ENCODE measurements at places on chromosomes 6 and 20. TPM values are rescaled to one million over a fixed set of nuclear protein-coding genes. Genes with fewer than 3 reads are reported as not detected.

GRCh38 chr6:125222531-125223455 lies 69.2 kb downstream of the TPD52L1 start:
- no peak for DNase-seq

DNA sequence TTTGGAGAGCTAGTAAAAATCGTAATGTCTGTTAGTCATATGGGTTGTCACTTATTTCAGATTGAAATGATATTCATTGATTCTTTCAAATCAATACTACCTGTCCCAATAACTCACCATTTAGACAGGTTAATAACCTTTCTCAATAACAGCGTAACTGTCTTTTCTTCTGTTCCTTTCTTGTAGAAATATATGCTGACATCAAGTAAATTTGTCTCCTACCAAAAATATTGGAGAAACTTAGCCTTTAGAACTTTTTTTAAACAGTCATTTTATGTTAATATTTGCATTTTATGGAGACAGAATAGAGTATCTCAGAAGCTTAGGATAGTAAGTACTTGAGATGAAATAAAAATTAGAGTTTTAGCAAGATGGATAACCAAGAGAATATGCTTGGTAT lies 278.2 kb downstream of the UST start:
- DNase-seq, result no peak

DNA sequence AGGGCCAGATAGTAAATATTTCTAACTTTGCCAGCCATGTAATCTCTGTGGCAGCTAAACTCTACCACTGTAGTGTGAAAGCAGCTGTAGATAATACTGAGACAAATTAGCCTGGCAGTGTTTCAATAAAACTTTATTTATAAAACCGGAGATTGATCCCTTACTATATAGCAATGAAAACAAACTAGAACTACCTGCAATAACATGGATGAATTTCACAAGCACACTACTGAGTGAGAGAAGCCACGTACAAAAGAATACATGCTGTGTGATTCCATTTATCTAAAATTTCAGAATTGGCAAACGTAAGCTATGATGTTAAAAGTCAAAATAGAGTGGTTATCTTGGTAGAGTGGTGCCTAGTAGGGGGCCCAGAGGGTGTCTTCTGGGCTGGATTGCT lies 198.7 kb upstream of the SGK1 start:
- DNase-seq, result no peak

- no peak for DNase-seq
These were observed 79.4 kb downstream of the FOXC1 start for GRCh38 chr6:1689141-1689540.

- DNase-seq, result no peak
These were observed 394.3 kb upstream of the SOX4 start for GRCh38 chr6:21199262-21199661.

DNA sequence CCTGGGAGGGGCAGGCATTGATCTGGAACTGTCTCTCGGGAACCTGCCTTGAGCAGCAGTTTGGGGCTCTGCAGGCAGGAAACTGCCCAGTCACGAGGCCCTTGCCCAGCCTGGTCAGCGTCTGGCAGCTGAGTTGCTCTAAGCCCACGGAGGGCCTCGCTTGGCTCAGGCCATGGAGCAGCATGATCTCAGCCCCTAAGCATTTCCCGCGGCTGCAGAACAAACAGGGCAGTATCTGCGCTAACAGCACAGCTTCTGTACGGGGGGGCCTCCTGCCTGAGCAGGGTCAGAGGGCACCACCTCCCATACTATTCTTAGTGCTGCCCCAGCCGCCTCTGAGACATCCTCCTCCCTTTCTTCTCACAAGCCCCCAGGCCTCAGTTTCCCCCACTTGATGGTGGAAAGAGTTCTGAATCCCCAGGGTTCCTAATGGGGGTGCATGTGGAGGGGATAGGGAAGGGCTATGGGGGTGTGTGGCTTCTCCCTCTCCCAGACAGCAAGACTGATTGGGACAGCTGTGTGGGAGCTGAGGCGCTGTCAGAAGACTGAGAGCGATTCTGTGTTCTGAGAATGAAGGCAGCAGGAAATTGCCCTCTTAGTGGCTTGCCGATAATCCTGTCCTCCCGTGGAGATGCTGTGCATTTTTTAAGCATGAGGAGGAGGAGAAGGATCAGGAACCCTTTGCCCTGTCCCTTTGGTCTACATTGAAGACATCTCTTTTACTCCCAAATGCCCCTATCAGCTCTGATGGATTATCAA lies 46.4 kb downstream of the MOCS1 start:
- DNase-seq, result peak; percentile 86

- no peak for DNase-seq
These were observed 401.6 kb downstream of the CDC5L start for GRCh38 chr6:44789061-44789460.

GRCh38 chr6:15829156-15829555 lies 166.3 kb upstream of the DTNBP1 start:
- DNase-seq, result no peak

- no peak for DNase-seq
These were observed 15.6 kb downstream of the ARHGAP40 start for GRCh38 chr20:38617011-38617829.

- DNase-seq, result no peak
These were observed 63.9 kb upstream of the RCAN2 start for GRCh38 chr6:46555129-46555528.

- no peak for DNase-seq
These were observed 198.6 kb downstream of the FOXA2 start for GRCh38 chr20:22385602-22386305.

GRCh38 chr6:31687321-31687720 lies 6.5 kb upstream of the LY6G5C start:
- no peak for DNase-seq

GRCh38 chr6:3575701-3576100 lies 118.9 kb upstream of the SLC22A23 start:
- DNase-seq, result no peak

GRCh38 chr6:39085129-39085797 lies 29.7 kb downstream of the SAYSD1 start:
- no peak for DNase-seq

- peak; percentile 45 for DNase-seq
These were observed 707.8 kb upstream of the FLRT3 start for GRCh38 chr20:15045246-15045645.

- DNase-seq, result no peak
These were observed 149.4 kb upstream of the MLIP start for GRCh38 chr6:53961679-53962370.

DNA sequence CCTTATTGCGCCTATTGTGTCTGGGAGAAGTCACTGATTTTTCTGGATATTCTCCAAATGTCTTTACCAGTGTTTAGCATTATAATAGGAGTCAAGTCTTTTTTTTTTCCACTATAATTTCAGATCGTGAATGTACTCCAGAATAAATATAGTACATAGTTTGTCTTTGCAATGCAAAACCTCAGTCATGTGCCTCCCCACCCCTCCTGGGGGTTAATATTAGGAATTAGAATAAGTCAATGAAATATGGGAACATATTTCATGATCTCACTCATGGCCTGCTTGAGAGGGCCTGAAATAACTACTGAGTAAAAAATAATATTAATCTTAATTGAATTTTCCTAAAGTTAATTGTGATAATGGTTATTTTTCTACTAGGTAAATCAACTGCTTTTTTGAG lies 79.0 kb upstream of the TMEM170B start:
- DNase-seq, result no peak

- no peak for DNase-seq
These were observed 24.1 kb upstream of the HINT3 start for GRCh38 chr6:125932451-125932795.

- no peak for DNase-seq
These were observed 101.8 kb downstream of the KLHL32 start for GRCh38 chr6:97026298-97026697.

DNA sequence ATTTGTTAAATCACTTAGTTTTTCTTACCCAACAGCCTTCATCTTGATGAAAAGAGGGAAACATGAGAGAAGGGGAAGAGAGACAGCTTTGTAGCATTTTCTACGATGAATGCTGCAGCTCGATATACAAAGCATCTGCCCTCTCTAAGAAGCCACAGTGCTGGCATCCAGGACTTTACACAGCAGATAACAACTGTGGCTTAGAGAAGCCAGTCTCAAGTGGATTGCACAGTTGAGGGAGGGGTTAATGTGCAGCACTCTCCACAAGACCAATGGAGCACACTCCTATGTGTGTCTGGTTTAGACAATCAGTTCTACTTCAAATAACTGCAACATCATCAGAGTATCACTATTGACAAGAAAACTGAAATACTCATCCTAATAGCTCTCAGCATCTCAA lies 5.8 kb downstream of the C6orf120 start:
- no peak for DNase-seq

DNA sequence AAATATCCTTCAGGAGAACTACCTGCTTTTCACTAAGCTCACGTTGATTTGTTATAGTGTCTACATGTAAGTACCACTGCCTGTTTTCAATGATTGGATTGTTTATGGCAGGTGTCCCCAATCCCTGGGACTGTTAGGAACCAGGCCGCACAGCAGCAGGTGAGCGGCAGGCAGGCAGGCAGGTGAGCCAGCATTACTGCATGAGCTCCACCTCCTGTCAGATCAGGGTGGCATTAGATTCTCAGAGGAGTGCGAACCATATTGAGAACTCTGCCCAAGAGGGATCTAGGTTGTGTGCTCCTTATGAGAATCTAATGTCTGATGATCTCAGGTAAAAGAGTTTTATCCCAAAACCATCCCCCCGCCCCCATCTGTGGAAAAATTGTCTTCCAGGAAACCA lies 303.3 kb downstream of the EYA4 start:
- DNase-seq, result no peak

DNA sequence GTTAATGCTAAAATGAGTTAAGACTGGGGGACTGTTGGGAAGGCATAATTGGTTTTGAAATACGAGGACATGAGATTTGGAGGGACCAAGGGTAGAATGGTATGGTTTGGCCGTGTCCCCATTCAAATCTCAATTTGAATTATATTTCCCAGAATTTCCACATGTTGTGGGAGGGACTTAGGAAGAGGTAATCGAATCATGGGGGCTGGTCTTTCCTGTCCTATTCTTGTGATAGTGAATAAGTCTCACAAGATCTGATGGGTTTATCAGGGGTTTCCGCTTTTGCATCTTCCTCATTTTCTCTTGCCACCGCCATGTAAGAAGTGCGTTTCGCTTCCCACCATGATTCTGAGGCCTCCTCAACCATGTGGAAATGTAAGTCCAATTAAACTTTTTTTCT lies 12.7 kb downstream of the ZBTB9 start:
- no peak for DNase-seq

DNA sequence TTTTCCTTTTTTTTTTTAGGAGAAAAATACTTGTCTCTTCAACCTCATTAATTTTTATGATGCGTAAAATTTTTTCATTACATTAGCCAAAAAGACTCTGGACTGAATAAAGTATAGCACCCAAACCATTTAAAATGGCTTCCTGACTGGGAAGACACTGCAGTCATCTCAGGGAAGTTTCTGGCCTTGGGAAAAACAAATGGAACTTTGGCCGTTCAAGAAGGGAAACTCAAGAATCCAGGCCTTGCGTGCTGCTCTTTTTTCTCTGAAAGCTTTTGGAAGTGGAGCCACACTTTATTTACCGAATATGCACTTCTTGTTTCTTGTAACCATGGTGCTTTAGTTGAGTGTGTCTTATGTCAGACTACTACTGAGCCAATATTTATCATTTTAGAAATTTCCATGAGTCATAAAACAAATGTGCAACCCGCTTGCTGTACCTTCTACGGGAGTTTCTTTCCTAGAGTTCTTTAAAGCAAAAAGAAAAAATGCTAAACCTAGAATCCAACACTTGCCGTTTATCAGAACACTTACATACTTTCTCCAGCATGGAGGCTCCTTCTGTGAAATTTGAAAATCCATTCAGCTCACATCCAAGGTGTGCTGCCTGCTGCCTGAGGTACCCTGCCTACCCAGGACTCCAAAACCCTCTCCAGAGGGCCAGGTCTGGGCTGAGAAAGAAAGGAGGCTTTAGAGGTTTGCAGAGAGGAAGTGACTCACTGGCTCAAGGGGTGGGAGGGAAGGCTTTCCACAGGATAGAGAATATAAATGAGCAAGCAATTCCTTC lies 11.5 kb upstream of the DSTN start:
- DNase-seq, result peak; percentile 69

Gene C20orf202
- 0.28 TPM for total RNA-seq

Gene PIGT
- 165 TPM for total RNA-seq

Gene GJA10
- not detected for total RNA-seq

Gene ADGB
- not detected for total RNA-seq

Gene GJA1
- total RNA-seq, result 233 TPM

Gene LEMD2
- total RNA-seq, result 21.2 TPM

Gene TPBG
- 5.4 TPM for total RNA-seq

Gene MCM3
- total RNA-seq, result 20.9 TPM

Gene MYLK4
- 1.1 TPM for total RNA-seq

Gene ZBTB24
- 2.9 TPM for total RNA-seq

Gene CCN6
- not detected for total RNA-seq

Gene SUMO4
- 0.66 TPM for total RNA-seq

Gene BACH2
- 5.2 TPM for total RNA-seq
